ENCODE measurements at places on chromosomes 16 and 17.

- DNase-seq, result peak; percentile 27
Observed at GRCh38 chr16:82694239-82694874, 67.6 kb downstream of the CDH13 start.

DNA sequence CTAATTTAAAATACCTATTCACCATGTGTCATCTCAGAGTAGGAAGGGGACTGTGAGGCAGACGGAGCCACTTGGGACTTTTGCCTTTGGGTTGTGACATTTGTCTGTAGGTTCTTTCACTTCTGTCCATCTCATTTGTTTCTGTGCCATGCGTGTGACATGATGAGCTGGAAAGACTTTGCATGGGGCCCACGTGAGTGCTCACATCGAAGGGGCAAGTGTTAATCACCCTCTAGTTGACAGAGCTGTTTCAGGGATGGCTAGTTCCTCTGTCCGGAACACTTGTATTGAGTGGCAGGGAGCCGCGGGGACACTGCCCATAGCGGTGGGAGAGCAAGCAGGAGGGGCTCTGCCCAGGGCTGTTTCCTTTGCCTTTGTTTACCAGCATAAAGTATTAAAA is 112.0 kb downstream of the RPTOR start:
- DNase-seq, result no peak

GRCh38 chr17:17119533-17119932 is 77.3 kb downstream of the MPRIP start:
- DNase-seq, result peak; percentile 10

DNA sequence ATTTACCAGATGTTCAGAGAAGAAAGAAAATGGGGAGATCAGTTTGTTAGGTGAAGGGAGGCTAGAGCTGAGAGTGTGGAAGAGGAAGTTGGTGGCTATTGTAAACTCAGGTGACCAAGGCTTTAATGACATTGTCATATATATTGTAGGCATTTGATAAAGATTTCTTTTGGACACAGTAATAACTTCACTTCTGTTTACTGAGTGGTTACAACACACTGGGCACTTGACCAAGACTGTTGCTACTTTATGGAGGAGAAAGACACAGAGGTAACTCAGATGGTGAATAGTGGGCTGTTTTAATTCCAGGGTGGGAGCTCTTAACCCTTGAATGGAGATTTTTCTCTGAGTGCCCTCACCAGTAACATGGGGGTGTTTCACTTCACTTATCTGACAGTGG is 46.0 kb downstream of the TNRC6A start:
- peak; percentile 20 for DNase-seq

- no peak for DNase-seq
Observed at GRCh38 chr16:71499775-71500364, 10.7 kb upstream of the ZNF19 start.

DNA sequence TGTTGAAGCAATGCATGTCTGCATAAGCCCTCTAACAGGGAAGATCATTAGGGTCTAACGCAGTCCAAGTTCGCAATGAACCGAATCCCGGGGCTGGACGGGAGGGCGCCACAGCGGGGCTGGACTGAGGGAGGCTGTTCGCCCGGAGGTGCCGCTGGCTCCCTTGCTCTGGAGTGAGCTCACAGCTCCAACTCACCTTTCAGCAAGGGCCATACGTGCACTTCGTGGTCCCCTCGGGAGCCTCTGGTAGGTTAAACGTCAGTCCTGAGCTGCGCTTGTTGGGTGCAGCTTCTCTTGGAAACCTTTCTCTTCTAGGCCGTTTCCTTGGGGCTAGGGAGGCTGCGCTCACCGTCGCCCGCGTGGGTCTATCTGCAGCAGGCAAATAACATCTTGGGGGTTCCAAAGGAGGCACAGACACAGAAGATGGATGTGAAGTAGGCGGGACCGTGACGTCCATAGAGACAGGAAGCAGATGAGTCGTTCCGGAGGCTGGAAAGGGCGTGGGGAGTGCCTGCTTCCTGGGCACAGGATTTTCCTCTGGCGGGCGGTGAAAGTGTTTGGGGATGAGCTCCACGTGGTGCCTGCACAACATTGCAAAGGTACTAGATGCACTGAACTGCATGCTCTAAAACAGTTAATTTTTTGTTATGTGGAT is 21.9 kb downstream of the ATP2C2 start:
- DNase-seq, result no peak

- DNase-seq, result no peak
Observed at GRCh38 chr17:44911133-44912001, 3.9 kb downstream of the GFAP start.

GRCh38 chr17:35129973-35130351 is 8.5 kb downstream of the FNDC8 start:
- DNase-seq, result no peak

DNA sequence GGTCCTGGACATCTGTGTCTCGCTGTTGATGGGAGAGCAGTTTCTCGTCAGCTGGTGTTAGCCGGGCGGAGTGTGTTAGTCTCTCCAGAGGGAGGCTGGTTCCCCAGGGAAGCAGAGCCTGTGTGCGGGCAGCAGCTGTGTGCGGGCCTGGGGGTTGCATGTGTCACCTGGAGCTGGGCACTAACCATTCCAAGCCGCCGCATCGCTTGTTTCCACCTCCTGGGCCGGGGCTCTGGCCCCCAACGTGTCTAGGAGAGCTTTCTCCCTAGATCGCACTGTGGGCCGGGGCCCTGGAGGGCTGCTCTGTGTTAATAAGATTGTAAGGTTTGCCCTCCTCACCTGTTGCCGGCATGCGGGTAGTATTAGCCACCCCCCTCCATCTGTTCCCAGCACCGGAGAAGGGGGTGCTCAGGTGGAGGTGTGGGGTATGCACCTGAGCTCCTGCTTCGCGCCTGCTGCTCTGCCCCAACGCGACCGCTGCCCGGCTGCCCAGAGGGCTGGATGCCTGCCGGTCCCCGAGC is 17.9 kb downstream of the GAA start:
- DNase-seq, result no peak

DNA sequence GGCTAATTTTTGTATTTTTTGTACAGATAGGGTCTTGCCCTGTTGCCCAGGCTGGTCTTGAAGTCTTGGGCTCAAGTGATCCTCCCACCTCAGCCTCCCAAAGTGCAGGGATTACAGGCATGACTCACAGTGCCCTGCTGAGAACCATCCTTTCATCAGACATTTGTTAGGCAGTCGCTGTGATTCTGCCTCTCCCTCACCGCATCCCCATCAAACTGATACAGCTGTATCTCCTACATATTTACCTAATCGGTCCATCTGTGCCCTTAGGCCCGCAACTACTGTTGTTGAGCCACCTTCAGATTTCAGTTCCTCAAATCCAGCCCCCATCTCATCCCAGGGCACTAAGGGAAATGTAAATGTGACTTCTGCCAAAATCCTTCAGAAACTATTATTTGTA is 2.0 kb upstream of the SLC43A2 start:
- DNase-seq, result no peak

DNA sequence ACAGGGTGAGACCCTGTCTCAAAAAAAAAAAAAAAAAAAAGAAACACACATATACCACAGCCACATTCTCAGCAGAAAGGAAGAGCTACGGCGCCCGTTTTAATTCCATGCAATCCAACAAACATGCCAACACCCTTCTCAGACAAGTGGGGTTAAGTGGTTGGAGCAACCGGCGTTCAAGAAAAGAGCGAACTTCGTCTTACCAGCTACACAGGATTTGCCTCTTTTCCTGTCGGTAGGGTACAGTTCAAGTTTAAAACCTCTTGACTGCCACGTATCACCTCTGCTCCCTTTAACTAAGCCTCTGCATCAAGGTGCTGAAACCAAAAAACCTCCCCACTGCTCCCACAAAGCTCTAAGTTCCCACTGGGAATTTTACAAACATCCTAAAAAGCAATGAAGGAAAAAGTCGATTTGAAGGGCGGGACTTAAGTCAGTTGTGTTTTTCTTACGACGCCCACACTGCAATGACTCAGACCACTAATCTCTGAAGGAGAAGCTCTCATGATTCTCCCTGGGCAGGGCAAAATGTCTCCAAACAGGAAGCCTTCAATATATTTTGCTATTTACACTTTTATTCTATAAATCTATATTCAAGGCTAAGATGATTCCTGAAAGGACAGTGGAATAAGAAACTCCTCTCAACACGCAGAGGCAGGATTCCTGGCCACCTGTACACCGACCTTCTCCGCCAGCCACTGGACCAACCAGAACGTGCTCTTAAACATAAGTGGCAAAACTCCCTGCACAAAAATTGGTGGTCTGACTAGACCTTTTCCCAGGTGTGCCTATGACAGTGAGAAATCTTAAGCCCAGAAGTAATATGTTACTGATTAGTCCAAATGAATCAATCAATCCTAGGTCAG is 18.8 kb downstream of the SRP68 start:
- DNase-seq, result peak; percentile 26

- DNase-seq, result no peak
Observed at GRCh38 chr16:3690980-3691720, 26.2 kb downstream of the TRAP1 start.

DNA sequence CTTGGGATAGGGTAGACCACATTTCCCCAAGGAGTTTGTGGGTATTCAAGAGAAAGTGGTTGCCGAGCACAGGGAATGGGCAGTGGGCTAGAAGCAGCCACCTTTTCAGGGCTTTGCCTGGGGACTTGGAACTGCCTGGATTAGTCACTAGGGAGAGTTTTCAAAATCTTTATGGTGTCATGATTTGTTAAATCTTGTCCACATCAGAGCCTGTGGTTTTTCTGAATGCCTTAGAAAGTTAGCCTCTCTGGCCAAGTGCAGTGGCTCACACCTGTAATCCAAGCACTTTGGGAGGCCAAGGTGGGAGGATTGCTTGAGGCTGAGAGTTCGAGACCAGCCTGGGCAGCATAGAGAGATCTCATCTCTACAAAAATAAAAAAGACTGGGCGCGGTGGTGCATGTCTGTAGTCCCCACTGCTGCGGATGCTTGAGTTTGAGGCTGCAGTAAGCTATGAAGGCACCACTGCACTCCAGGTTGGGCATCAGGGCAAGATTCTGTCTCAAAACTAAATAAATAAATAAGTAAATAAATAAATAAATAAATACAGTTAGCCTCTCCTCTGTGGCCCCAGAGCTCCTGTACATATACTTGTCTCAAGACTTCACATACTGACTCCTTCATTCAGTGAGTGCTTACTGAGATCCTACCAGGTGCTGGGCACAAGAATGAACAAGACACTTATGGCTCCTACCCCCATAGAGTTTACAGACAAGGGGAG is 76.3 kb upstream of the HNF1B start:
- DNase-seq, result peak; percentile 44

- no peak for DNase-seq
Observed at GRCh38 chr17:18247613-18248001, 10.9 kb downstream of the FLII start.

DNA sequence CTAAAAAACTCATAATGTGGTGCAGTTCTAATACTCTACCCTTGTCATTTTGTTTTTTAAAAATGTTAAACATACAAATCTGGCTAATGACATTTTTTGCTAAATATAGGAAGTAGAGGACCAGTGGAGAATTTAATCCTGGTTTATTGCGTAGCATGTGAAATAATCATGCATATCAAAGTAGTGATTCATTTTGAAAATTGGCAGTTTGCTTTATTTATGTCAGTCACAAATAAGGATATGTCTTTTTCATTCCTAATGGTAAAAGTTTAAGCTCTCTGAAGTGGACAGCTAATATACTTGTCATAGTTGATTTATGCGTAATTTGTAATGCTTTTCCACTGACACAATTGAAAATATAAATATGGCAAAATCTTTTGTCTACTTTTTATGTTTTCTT is 224.2 kb downstream of the BCAS3 start:
- DNase-seq, result no peak

- DNase-seq, result no peak
Observed at GRCh38 chr17:37830151-37830993, 85.5 kb upstream of the HNF1B start.

DNA sequence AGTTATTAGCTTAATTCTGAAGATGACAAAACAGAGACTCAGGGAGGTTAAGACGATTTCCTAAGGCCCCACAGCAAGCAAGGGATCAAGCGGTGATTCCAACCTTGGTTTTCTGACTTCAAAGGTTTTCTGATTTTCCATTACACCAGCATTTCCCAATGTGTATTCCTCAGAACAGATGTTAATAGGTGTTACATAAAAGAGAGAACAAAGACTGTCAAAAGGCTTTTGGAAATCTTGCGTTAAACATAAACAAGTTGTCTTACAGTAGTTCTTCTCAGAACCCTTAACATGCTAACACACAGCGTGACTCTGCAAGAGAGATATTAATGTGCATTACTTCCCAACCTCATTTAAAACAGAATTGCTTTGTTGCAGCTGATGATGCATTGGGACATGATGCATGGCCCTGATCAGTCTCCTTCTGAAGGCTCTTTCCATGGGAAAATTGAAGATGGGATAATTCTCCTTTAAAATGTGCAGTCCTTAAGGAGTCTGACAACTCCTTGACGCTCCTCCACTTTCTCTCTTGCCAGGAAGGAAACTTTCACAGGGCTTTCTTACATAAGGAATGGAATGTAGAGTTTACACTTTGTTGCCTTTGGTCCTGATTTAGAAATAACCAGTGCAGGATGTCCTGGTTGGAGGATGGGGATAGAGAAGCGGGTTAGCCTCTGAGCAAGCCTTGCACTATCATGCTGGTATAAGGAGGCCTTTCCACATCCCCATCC is 21.5 kb upstream of the MMD start:
- no peak for DNase-seq

DNA sequence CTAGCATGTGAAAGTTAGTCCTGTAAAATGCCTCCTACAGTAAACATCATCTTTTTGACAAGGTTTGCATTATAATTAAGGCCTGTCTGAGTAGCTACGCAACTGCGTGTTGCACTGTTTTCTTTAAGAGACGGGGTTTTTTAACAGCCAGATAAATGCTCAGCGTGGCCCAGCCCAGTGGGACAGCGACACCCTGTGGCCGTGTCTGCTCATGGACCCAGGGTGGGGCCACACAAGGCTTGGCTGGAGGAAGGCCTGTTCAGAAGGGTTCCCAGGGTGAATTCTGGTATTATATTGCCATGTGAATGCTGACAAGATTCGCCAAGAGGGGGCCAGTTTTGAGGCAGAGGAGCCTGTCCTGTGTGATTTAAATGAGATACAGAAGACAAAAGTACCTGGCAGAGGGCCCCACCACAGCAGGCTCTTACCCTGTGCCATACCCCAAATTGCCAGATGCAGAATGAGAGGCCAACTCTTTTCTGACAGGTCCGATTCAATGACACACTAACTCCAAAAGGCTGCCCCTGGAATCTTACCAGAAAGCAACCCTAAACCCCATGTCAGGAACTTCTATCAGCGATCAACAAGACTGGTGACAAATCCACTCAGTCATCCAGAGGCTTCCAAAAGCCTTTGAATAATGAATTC is 65.9 kb upstream of the IRX6 start:
- no peak for DNase-seq

Measured in skeletal muscle cell (primary cell).